ENCODE measurements at places on chromosomes 2 and 18.

- DNase-seq: no peak
Measured at GRCh38 chr2:101311696-101312017, 3.2 kb upstream of the RNF149 start.

- no peak for DNase-seq
Measured at GRCh38 chr18:48997985-48998831, 47.4 kb upstream of the SMAD7 start.

DNA sequence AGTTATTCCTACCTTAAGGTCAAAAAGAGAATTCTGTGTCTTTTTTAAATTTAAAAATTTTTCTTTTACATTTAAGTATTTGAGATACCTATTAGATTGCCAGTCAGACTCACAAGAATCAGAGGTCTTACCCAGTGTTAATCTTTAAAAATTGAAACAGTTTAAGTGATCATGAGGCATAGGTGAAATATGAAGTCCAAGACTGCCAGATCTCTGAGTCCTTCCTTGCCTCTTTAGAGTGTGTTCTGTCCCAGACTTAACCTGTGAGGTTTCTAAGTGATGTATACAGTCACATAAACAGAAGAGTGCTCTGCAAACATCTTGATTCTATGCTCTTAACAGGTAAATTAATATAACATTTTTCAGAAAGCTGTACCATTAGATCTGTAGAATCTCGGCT, 40.6 kb downstream of the ACTR3 start:
- no peak for DNase-seq

DNA sequence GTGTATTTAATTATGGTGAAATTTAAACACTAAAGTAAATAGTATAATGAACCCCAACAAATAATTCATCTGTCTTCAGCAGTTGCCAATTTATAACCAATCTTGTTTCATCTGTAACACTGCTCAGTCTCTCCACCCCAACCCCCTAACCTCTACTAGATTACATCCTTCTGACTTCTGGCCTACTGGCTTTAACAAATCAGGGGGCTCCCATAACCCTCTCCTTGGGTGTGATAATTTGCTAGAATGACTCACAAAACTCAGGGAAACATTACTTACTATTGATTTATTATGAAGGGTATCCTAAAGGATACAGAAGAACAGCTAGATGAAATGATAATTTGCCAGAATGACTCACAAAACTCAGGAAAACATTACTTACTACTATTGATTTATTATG, 50.7 kb downstream of the PIK3C3 start:
- DNase-seq: no peak

- no peak for DNase-seq
Measured at GRCh38 chr18:69261406-69261805, 139.3 kb upstream of the DOK6 start.

DNA sequence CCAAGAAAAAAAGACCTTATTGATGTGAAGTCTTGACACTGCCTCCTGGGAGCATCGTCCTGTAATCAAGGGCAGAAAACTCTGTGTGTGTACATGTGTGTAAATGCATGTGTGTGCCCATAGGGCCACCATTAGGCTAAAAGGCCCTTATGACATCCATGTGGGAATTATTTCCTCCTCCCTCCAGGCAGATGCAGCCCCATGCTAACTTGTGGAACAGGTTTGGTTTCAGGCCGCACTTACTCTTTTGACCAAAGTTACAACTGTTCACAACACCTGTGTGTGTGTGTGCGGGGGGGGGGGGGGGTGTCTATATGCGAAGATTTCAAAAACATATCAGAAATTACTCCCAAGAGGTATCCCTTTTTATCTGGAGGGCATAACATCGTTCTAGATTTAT, 87.4 kb upstream of the SLC14A2 start:
- DNase-seq: no peak

- DNase-seq: no peak
Measured at GRCh38 chr2:231489990-231490389, 25.7 kb upstream of the NCL start.

GRCh38 chr2:34143149-34143548, 544.0 kb upstream of the FAM98A start:
- no peak for DNase-seq

GRCh38 chr2:217636991-217637561, 365.7 kb downstream of the TNS1 start:
- DNase-seq: no peak

DNA sequence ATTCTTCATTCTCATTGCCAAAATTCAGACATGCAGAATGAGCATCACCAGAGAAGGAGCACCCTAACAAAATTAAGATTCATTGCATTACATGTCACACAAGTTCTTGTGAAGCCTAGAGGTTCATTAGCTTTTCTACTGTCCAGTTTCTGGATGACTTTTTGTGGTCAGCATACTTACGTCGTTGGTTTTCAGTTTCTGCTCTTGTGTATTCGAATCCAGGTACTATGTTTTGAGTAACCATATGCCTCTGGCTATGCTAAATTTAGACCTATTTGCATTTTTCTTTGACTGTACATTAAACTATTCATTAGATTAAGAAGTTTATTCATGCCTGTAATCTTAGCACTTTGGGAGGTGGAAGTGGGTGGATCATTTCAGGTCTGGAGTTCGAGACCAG, 251.3 kb downstream of the PARD3B start:
- DNase-seq: no peak

All from activated T-cell treated with anti-CD3 and anti-CD28 coated beads, Interleukin-2, amount 50 U/mL, for 4 hours (primary cell).